ENCODE measurements at places on chromosomes 6 and 20.

- no peak for DNase-seq
These were observed 1.3 kb downstream of the PLCG1 start for GRCh38 chr20:41138475-41139226.

- DNase-seq: no peak
These were observed 44.7 kb downstream of the NFATC2 start for GRCh38 chr20:51497542-51498467.

- no peak for DNase-seq
These were observed 131.9 kb downstream of the SLC24A3 start for GRCh38 chr20:19344341-19344740.

DNA sequence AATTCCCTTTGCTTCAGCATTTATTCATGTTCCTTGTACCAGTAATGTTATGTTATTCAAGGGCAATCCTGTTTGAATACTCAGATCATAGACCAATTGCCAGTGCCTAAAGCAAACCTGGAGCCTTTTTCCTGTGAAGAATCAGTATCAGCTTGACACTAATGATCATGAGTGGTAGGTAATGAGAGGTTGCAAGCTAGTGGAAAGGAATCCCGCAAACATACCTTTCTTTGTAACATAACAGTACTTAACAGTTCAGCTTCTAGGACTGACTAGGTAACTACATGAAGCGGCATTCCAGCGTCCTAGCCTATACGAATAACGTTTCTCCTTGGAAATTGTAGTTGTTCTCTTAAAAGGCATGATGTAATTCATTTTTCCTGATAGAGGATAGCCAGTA is 253.7 kb downstream of the TMEM242 start:
- DNase-seq: no peak

DNA sequence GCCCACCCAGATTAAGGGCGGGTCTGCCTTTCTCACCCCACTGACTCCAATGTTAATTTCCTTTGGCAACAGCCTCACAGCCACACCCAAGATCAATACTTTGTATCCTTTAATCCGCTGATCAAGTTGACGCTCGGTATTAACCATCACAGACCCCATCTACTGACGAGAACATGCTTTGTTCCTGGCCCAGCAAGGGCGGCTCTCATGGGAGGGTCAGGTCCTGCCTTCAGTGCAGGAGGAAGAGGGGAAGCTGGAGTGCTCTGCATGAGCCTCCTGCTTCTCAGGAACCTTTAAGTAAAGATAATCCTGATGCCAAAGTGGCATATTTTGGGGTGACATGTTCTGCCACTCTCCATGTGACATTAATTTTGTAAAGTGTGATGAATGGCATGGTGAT is 8.3 kb downstream of the KIF25 start:
- DNase-seq: no peak

DNA sequence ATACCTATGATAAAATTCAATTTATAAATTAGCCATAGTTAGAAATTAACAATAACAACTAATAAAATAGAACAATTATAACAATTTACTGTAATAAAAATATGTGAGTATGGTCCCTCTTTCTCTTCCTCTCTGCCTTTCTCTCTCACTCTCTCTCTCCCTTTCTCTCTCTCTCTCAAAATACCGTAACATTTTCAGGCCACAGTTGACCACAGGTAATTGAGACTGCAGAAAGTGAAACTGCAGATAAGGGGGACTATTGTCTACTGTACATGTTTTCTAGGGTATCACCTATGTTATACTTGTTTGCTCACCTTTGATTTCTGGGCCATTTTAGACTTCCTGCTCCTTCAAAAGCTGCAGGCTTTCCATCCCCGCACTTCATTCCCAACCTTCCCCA is 46.8 kb downstream of the LY86 start:
- DNase-seq: no peak

- DNase-seq: no peak
These were observed 146.5 kb downstream of the SYCP2 start for GRCh38 chr20:59786801-59787537.

- DNase-seq: no peak
These were observed 33.0 kb downstream of the RPP40 start for GRCh38 chr6:4970739-4971395.

DNA sequence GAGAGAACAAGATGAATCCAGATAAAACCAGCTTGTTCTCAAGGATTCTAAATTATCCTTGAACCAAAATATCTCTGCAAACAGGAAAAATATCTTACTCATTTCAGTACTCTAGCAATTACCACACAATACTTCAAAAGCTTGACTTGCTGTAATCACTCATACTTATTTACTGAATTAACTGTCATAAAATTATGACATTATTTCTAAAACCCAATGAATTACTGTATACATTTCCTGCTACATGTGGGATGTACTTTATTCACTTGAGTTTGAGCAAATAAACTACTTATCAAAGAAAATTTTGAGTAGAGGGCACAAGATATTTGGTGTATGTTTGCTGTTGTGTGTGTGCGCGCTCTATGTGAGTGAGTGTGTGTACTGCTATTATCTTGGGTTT is 9.7 kb downstream of the EIF2S2 start:
- DNase-seq: no peak

GRCh38 chr6:116354236-116354635 is 16.5 kb upstream of the DSE start:
- no peak for DNase-seq

- DNase-seq: no peak
These were observed 136.8 kb upstream of the PTPRK start for GRCh38 chr6:128657181-128657580.

GRCh38 chr6:162190981-162191380 is 536.6 kb downstream of the PRKN start:
- DNase-seq: no peak
